ENCODE measurements at places on chromosomes 12 and 14.
A peak's percentile ranks its signal among the peaks of the same experiment; 100 is the strongest.

- DNase-seq: no peak
These were observed 18.8 kb upstream of the HHIPL1 start for GRCh38 chr14:99626041-99626648.

DNA sequence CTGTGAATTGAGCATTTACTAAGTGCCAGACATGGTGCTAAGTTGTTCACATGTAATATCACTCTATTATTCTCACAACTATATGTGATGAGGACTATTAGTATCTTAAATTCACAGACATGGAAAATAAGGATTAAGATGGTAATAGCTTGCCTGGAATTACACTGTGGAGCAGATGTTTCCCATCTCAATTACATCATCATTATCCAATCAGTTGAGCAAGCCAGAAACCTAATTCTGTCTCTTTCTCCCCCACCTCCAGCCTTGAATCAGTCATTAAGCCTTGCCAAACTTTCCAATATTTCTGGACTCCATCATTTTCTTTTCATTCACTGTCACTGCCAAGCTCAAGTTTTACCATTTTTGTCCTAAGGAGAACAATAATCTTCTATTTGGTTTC, 287.8 kb upstream of the KITLG start:
- DNase-seq: no peak

DNA sequence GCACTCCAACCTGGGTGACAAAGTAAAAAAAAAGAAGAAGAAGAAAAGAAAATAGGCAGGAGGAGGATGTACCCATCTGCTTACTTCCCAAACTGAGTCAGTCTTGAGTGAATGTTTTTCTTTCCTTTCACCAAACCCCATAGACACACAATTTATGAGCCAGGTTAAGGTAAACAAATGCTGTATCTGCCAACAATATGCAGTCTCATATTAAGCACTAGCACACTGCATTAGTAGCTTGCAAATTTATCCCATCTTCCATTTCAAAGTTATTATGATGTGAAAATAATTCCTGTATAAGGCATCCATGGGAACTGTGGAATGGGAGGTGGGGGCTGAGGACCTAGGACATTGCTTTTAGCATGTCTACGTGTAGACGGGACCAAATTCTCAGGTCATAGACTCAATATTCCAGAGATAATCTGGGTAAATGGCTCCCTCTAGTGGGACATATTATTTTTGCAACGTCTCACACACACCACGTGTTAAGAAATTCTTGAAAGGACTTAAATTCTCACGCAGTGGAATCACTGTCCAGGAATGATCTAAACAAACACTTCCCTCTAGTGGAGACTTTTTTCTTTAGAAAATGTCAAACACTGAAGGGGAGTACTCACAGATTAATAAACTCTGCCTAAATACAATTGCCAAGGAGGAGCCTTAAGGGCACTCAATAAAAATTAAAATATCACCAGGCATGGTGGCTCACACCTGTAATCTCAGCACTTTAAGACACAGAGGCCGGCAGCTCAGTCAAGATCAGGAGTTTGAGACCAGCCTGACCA, 17.1 kb upstream of the OR10P1 start:
- DNase-seq: peak; percentile 88

DNA sequence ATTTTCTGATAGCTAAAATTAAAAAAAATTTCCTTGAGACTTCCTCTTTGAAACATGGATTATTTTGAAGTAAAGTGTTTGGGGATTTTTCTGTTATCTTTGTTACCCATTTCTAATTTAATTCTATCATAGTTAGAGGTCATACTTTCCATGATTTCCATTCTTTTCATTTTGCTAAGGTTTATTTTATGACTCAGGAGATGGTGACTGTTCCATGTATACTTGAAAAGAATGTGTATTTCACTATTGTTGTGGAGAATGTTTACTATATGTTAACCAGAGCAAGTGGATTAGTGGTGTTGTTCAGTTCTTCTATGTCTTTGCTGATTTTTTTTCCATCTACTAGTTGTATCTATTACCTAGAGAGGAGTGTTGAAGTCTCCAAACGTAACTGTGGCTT, 250.5 kb upstream of the PELI2 start:
- no peak for DNase-seq

- no peak for DNase-seq
These were observed 74.1 kb upstream of the SLC38A2 start for GRCh38 chr12:46446645-46447044.

GRCh38 chr12:58099476-58099875, 158.1 kb downstream of the ATP23 start:
- DNase-seq: no peak

- peak; percentile 56 for DNase-seq
These were observed 884 bp downstream of the CAPRIN2 start for GRCh38 chr12:30753751-30754382.

DNA sequence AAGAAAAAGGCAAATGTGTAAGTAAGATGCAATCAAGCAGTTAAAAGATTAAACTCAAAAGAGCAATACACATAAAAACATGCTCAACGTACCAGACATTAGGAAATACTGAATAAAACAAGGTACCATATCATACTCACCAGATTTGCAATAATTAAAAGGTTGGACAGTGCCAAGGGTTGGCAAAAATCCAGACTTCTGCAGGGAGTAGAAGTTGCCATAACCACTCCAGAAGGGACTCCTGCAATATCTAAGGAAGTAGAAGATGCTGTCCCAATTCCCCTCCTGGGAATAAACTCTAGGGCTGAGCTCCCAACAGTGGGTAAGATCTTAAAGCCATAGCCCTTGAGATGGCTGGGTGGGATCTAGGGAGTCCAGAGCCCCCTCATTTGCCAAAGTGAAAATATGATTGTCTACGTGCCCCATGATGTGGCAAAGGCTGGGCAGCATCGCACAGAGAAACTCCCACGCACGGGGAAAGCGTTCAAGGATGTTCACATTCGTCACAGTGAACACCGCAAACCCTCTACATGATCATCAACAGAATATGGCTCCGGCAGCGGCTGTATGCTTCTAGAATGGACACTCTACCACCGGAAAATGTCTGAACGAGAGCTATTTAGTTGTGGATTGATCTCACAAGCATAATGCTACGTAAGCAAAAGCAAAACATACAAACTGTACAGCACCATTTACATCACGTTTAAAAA, 12.3 kb downstream of the KCTD10 start:
- no peak for DNase-seq

GRCh38 chr14:20556500-20557211, 4.2 kb downstream of the RNASE9 start:
- DNase-seq: no peak

GRCh38 chr14:88613552-88614010, 50.7 kb downstream of the ZC3H14 start:
- DNase-seq: peak; percentile 34

GRCh38 chr14:55546212-55546874, 33.7 kb upstream of the KTN1 start:
- DNase-seq: no peak

- DNase-seq: no peak
These were observed 4.5 kb downstream of the PGF start for GRCh38 chr14:74950795-74951442.

DNA sequence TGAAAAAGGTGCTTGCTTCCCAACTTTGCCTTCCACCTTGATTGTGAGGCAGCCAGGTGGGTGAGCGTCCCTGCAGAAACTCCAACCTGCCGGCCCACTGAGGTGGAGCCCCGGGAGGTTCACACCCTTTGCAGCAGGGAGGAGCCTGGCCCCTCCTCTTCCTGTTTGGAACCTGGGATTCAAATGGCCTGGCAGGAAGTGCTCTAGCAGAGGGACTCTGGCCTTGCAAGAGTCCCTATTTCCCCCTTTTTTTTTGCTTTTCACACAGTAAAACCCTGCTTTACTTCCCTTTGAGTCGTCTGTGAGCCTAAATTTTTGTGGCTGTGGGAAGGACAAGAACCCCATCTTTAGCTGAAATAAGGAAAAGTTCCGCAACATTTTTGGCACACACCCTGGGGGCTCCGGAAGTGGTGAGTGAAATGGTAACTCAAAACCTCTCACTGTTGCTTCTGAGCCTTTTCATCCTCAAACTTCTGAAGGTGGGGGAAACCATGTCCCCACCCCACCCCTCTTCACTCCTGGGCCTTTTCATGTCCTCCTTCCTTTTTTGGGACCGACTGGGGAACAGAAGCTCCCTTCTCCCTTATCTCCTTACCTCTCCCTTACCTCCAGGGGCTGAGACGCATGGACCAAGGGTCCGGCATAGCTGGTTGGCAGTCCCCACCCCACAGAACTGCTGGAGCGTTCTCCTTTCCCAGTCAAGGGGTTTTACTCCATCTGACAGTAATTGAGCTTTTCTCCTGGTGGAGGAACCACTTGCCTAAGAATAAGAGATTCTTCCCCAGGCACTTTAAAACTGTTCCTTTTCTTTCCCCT, 102.0 kb downstream of the KCNMB4 start:
- DNase-seq: no peak

GRCh38 chr12:28177905-28178304, 12.4 kb upstream of the CCDC91 start:
- DNase-seq: no peak

DNA sequence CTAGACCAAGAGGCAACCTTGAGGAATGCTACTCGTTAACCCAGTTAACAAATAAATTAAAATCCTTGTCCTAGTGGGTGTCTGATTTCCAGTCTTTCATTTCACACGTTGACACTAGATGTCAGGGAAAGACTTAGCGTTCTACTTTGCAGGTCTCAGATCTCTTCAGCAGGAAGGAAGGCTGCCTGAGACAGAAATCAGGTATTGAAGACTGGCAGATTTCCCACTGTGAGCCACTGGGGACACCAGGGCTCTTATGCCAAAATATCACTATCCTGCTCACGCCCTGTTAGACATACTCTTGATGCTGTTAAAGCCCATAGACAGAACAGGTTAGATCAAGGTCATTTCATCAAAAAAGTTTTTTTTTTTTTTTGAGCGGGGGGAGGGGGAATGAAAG, 33.0 kb downstream of the EMP1 start:
- DNase-seq: no peak

GRCh38 chr14:51727526-51727925, 75.8 kb downstream of the FRMD6 start:
- no peak for DNase-seq

DNA sequence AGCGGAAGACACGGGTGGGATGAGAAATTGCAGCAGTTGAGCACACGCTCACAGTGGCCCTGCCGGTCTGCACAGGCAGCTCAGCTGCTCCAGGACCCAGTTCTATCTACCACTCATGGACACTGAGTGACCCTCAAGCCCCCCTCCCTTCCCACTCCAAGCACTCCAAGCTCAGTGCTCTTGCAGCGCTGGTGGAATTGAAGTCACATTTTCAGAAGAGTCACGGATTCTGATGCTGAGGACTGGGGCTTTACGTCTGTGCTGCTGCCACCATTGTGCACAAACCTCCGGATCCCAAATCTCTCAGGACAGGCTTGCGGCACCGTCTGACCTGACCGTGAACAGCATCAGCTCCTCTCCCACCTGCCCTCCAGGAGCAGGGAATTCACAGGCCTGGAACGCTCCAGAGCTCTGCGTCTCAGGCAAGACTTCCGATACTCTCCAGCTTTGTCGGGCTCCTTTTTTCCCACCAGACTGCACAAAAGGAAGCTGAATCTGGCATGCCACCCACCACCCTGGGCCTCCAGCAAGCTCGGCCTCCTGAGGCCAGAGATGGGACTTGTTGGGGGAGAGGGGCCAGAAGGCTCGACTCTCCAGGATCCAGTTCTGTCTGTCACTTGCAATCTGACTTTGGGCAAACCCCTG, 213.1 kb upstream of the RTL1 start:
- no peak for DNase-seq

GRCh38 chr12:105554223-105554678, 223.8 kb downstream of the C12orf75 start:
- DNase-seq: peak; percentile 78

- no peak for DNase-seq
These were observed 8.8 kb upstream of the EGLN3 start for GRCh38 chr14:33959692-33960151.

DNA sequence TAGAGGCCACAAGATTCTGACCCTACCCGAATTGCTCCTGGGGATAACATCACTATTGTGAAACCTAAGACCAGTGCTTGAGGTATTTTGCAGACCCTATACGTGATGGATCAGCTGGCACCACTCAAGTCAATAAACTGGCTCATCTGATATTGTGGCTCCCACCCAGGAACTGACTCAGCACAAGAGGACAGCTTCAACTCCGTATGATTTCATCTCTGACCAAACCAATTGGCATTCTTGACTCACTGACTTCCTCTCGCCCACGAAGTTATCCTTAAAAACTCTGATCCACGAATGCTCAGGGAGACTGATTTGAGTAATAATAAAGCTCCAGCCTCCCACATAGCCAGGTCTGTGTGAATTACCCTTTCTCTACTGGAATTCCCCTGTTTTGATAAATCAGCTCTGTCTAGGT, 1036.1 kb upstream of the TMEM132C start:
- DNase-seq: peak; percentile 83

DNA sequence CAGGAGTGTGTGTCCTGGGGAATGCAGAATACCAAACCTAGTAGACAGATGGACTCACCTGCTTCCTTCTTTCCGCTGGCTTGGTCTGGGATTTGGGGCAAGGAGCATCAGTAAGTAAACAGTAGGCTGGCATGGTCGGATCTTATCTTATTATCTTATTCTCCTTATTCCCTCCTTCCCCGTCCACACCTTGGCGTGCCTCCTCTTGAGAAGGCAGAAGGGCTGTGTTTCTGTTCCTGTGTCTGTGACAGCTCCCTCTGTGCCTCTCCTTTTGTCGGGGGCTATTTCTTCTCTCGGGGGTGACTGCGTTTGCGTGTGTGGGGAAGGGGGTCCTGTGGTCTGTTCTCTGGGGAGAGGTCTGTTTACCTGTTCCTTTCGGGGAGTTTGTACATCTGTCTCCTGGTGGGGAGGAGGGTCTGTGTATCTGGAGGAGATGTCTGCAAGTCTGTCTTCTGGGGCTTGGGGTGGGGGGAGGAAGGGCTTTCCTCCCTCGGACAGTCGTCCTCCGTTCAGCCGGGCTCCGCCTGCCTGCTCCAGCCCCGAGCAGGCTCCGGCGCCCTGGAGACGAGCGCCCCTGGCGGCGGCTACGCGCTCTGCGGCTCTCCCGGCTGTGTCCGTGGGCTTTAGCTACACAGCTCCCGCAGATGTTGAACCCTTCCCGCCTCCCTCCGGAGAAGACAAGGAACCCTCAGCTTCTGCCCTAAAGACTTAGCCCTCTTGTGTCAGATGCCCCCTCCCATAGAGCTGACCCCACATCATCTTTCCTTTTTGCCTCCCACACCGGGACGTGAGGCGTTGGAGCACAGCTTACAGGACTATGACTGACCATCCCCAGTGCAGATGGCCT, 4.4 kb downstream of the KRT86 start:
- DNase-seq: peak; percentile 55

DNA sequence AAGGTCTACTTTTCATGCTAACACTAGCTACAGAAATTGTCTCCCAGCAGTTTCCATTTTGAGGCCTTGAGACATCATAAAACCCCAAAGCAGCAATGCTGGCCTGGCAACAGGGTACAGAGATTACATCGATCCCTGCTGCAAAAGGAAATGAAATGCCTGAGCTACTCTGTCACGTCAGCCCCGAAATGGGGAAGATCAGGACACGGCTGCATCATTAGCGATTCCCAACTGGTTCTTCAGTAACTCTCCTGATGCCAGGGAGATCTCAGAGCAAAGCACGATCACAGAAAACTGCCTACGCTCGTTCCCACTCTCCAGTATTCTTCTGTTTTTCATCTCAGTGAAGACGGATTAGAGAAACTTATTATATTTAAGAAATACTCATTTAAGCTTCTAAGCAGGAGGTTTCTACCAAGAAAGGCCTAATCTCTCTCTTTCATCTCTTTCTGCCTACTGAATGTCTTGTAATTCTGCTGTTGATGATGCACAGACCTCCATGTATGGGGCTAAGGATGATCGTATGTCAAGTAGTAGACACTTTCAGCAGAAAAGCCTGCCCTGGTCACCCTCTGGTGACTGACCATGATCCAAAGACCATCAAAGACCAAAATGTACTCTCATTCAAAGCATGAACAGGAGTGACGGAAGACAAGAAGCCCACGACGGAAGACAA, 168.5 kb downstream of the RIMBP2 start:
- no peak for DNase-seq
